ENCODE measurements at places on chromosomes 7 and 10.
A peak's percentile ranks its signal among the peaks of the same experiment; 100 is the strongest.

DNA sequence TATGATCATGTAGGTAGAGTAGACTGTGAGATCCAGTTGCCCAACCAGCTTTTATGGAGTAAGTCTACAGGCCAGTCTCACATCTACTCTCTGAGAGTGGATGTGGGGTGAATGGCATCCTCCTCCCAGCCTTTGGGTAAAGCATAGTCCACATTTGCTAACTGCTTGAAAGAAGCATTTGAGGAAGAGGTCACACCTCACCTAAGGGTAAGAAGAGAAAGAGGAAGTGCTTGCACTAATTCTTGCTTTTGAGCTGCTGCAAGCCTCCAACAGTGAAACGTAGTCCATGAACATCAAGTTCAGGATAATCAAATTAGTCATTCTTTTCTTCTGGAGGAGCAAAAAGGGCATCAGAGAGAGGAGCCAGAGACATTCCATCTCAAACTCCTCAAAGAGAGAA, 93.9 kb upstream of the AGR3 start:
- DNase-seq, result no peak

DNA sequence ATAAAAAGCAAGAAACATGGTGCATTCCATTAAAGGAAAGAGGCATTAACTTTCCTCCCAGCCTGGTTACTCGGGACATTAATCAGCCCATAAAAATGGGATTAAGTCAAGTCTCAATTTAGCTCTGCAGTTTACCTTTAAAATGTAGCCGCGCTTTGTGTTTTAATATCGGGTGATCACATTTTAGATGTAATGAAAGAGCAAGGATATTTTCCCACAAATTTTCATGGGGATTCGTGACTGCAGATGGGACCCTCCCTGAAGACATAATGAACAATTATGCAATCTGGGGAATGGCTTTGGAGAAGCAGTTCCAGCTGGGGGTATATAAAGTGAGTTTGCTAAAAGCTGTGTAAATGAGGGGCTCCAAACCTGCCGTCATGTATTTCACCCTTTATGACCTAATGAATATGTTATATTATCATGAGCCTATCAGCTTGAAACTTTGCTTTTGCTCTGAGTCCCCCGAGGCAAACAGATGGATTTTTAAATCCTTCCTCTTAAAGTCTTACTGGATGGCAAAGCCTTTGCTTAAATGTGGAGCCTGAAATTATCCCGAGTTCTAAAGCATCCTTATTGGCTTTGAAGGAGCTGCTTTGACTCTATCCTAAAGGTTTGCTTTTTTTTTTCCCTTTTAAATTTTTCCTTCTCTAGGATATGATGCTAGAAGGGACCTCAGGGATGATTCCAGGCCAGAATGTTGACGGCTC, 31.8 kb downstream of the BAMBI start:
- DNase-seq, result no peak

GRCh38 chr7:107924841-107925504, 34.0 kb downstream of the DLD start:
- DNase-seq, result no peak

- no peak for DNase-seq
These were observed 39.9 kb downstream of the CALML3 start for GRCh38 chr10:5564537-5565204.

DNA sequence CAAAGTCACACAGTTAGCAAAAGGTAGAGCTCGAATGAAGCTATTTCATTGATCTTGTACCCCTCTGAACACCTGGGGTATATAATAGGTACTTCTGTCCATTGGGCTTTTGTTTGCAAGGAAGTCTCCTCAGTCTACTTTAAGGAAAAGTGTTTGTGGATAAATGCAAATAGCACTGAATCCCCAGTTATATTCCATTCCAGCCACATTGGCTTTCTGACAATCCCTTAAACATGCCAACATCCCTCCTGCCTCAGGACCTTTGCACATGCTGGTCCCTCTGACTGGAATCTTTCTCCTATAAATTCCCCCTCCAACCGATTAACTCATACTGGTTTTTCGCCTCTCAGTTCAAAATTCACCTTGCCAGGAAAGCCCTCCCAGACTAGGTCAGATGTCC, 17.1 kb downstream of the DUSP5 start:
- DNase-seq, result no peak

- DNase-seq, result no peak
These were observed 32.8 kb upstream of the ZNF365 start for GRCh38 chr10:62341419-62341818.

GRCh38 chr7:44621034-44621749, 14.8 kb downstream of the OGDH start:
- DNase-seq, result no peak

- DNase-seq, result no peak
These were observed 595 bp downstream of the TBL2 start for GRCh38 chr7:73577627-73578341.

DNA sequence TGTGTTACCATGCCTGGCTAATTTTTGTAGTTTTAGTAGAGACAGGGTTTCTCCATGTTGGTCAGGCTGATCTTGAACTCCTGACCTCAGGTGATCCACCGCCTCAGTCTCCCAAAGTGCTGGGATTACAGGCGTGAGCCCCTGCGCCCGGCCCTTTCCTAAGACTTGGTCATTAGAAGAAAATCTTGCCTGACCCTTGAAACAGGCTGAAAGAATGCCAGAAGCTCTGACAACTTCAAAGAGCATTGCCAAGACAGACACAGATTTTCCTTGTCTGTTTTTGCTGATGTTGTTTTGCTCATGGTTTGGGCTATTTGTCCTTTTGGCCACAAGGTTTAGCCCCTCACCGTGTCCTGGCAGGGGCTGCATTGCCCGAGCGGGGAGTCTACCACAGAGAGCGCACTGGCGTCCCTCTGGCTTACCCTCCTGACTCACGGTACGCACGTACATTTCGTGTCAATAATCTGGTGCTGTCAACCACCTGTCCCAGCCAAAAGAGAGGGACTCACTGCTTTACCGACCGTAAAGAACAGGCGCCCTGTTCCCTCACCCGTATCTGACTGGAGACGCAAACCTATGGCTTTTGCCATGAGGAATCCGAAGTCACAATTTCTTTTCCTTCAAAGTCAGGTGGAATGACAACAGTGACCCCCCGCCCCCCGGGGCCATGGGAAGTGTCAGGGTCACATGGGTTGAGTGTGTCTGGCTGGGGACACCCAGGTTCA, 10.1 kb upstream of the INPP5A start:
- no peak for DNase-seq

DNA sequence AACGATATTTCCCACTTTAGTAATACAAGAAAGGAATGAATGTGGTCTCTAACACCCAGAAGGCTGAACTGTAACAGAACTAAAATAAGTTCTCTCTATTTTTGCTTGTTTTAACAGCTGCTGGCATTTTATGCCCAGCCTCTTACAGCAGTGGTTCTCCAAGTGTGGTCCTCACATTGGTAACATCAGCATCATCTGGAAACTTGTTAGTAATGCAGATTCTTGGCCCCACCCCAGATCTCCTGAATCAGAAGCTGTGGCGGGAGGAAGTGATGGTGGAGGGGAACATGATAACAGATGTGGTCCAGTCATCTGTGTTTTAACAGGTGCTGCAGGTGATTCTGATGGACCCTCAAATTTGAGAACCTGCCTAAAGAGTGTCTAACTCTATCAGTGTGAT, 170.1 kb downstream of the TMEM26 start:
- no peak for DNase-seq

- DNase-seq, result peak; percentile 31
These were observed 274.9 kb upstream of the GALNT17 start for GRCh38 chr7:70856901-70857630.

DNA sequence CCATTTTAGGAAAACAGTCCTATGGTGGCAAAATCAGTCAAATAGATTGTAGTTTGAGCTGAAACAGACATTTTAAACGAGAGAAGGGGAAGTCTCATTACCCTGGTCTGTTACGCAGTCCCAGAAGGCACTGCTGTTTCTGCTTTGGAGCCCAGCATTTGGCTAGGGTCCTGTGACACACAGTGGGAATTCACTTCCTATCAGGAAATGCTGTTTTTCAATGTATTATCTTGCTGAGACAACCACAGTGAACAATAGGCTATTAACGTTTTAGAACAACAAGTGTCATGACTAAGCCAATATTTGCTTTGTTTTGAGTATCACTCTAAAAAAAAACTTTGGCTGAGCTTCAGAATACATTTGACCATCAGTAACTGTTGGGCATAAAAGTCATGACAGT, 74.1 kb downstream of the ADD3 start:
- DNase-seq, result no peak

DNA sequence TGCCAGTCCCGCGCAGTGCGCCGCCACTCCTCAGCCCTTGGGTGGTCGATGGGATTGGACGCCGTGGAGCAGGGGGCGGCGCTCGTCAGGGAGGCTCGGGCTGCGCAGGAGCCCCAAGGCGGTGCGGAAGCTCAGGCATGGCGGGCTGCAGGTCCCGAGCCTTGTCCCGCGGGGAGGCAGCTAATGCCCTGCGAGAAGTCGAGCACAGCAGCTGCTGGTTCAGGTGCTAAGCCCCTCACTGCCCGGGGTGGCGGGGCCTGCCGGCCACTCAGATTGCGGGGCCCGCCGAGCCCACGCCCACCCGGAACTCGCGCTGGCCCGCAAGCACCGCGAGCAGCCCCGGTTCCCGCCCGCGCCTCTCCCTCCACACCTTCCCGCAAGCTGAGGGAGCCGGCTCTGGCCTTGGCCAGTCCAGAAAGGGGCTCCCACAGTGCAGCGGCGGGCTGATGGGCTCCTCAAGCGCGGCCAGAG, 14.4 kb upstream of the WASL start:
- no peak for DNase-seq

DNA sequence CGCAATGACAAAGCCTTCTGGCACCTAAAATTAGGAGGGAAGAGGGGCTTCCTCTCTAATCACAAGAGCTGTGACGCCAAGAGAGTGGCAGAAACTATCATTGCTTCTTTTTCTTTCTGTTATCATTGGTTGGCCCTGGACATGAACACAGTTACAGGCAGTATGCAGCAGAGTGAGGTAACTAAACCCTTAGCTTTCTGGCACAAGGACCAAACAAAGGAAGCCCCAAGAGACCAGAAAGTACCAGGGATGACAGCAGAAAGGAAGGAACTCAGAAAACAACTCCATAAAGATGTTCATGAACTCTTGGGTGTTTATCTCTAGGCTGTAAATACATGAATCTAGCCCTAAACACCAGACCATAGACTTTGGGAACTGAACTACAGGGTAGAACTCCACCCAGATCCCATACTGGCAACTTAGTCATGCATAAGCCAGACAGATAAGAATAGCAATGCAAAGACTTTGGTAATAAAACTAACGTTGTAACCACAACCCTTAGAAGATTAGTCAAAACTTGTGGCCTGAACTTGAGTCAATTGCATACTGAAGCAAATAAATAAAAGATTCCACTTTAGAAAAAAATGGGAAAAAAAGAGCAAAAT, 195.7 kb upstream of the PTN start:
- DNase-seq, result no peak

DNA sequence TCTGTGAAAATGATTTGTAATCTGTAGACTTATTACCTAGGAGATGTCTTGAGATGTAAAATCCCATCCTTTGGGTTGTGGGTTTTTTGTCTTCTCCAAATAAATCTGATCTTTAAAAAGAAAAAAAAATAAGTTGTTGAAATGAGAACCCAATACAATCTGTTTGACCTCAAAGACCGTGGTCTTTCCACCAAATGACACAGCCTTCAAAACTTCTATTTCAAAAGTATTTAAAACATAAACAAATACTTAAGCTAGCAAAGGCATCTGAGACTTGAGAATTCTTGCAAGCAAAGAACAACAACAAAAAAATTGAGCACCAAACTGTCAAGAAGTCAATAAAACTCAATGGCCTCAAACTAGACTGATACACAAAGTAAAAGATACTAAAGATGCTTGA, 67.9 kb upstream of the HECW1 start:
- no peak for DNase-seq

- DNase-seq, result no peak
These were observed 4.6 kb upstream of the SCIN start for GRCh38 chr7:12565873-12566272.
